ENCODE measurements at places on chromosomes 6 and 20. TPM values are rescaled to one million over a fixed set of nuclear protein-coding genes. Genes with fewer than 3 reads are reported as not detected.

Gene KCNG1
- total RNA-seq: 13.9 TPM

Gene ZNF311
- total RNA-seq: 0.14 TPM

Gene MLN
- total RNA-seq: not detected

Gene MYCT1
- 0.13 TPM for total RNA-seq

Gene LY6G6C
- not detected for total RNA-seq

Gene FAM217A
- not detected for total RNA-seq

Gene CLPSL2
- total RNA-seq: 1.4 TPM

Gene ROS1
- total RNA-seq: 0.29 TPM

Gene RAET1L
- 0.47 TPM for total RNA-seq

Gene IP6K3
- total RNA-seq: not detected

Gene GATA5
- 0.45 TPM for total RNA-seq

Gene F13A1
- not detected for total RNA-seq

Gene MAS1
- total RNA-seq: not detected

Gene LAMA2
- total RNA-seq: 0.73 TPM

Gene MARCKS
- 10.6 TPM for total RNA-seq

Gene CST4
- not detected for total RNA-seq

Gene CAGE1
- total RNA-seq: 0.10 TPM

Gene CDKN1A
- 255 TPM for total RNA-seq

Gene VGLL2
- not detected for total RNA-seq

Gene LCA5
- total RNA-seq: 0.26 TPM

Gene FBXO30
- total RNA-seq: 7.1 TPM

Gene OOEP
- total RNA-seq: not detected

Data from A549 treated with RU486 at 1 μM for 4 hours (cell line).